AG09319 (cell line): ENCODE measurements at places on chromosomes 2 and 18.

GRCh38 chr2:85355521-85355920 lies 952 bp downstream of the ELMOD3 start:
- no peak for DNase-seq

- no peak for DNase-seq
Measured at GRCh38 chr2:25032901-25033300, 9.0 kb upstream of the EFR3B start.

GRCh38 chr2:45102141-45102540 lies 92.9 kb upstream of the SIX2 start:
- DNase-seq: no peak

- DNase-seq: no peak
Measured at GRCh38 chr2:127146820-127147502, 40.0 kb upstream of the BIN1 start.

GRCh38 chr2:23386339-23387220 lies 1.6 kb downstream of the KLHL29 start:
- DNase-seq: no peak

DNA sequence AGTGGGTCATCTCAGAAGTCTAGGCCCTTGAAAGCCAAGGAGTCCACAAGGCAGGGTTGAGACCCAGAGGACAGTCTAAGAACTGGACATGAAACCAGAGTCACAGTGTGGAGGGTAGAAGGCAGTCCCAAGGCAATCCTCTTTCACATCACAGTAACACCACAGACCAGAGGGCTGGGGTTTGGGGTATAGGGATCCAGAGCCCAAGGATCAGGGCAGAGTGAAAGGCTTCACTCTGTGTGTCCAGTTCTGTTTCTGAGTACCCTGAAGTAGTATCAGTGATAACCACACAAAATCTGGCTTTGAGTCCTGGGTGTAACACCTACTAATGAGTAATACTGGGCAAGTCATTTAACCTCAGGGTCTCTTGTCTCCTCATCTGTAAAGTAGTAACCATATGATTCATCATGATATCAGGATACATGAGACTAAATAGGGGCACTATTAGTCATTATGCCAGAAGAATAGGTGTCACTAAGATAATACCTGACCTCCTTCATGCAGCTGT lies 91.0 kb downstream of the ICA1L start:
- DNase-seq: no peak

DNA sequence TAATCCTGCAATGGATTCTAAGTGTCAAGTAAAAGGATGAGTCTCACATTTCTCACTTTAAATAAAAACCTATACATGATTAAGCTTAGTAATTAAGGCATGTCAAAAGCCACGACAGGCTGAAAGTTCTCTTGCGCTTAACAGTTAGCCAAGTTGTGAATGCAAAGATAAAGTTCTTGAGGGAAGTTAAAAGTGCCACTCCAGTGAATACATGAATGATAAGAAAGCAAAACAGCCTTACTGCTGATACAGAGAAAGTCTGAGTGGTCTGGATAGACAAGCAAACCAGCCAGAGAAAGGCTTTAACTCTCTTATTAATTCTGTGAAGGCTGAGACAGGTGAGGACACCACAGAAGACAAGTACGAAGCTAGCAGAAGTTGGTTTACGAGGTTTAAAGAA lies 12.7 kb downstream of the THOC1 start:
- no peak for DNase-seq

- no peak for DNase-seq
Measured at GRCh38 chr2:201952187-201952586, 81.5 kb upstream of the FZD7 start.

DNA sequence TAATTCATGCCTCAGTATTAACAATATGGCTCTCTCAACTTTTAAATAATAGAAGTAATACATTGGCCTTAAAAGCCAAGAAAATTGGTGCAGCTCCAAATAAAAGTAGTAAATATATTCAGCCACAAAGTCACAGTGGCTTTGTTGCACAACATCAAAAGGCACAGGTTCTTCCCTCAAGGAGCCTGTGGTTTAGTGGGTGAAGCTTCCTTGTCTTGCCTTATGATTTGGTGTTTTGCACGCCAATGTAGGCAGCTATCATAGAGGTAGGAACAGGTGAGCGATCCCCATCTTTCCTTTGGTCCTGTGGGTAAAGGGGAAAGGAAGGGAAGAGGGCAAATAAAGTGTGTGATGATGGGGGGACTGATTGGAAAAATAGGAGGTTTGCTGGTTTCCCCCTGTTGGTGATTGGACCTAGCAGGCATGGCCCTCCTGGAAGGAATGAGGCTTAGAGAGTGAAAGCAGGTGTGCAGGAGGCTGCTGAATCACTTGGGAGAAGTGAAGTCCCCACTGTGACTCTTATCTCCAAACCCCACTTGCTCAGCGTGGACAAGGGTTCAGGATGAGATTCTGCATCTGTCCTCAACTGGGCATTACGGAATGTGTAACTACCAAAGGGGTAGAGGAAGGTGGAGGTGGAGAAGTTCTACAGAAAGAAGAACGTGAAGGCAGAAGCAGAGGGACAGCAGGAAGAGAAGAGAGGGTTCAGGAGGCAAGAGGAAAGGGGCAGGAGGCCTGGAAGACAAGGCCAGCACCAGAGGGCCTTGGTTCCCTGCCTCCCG lies 20.1 kb upstream of the TNP1 start:
- DNase-seq: no peak

- no peak for DNase-seq
Measured at GRCh38 chr2:120675460-120676130, 60.1 kb upstream of the GLI2 start.

DNA sequence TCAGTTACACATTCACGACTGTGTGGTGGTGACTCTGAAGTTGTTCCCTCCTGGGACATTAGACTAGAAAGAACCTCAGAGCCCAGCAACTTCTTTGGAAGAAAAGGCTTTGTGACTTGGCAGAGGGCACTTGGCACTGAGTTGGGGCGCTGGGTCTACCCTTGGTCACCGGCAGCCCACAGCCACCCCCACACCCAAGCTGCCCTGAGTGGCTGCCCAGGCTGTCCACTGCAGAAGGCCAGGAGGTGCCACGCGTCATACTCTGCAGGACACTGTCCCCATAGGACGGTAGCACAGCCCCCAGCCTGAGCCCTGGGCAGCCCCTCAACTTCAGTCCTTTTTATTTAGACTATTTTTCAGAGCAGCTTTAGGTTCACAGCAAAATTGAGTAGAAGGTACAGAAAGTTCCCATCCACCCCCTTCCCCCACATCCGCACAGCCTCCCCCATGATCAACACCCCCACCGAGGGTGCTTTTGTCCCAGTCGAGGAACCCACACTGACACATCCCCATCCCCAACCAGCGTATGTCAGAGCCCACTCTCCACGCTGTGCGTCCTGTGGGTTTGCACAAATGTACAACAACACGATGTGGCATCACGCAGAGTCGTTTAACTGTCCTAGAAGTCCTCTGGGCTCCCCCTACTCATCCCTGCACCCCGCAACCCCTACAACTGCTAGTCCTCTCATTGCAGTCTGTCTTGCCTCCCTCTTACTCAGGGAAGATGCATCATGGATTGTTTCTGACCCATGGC lies 1.1 kb downstream of the PRLH start:
- DNase-seq: no peak

GRCh38 chr2:86233436-86233835 lies 34.2 kb downstream of the MRPL35 start:
- DNase-seq: no peak

GRCh38 chr2:19800796-19801195 lies 101.0 kb downstream of the TTC32 start:
- no peak for DNase-seq

- DNase-seq: no peak
Measured at GRCh38 chr2:60437080-60437696, 116.3 kb downstream of the BCL11A start.
